ENCODE measurements at places on chromosomes 16 and 17.

DNA sequence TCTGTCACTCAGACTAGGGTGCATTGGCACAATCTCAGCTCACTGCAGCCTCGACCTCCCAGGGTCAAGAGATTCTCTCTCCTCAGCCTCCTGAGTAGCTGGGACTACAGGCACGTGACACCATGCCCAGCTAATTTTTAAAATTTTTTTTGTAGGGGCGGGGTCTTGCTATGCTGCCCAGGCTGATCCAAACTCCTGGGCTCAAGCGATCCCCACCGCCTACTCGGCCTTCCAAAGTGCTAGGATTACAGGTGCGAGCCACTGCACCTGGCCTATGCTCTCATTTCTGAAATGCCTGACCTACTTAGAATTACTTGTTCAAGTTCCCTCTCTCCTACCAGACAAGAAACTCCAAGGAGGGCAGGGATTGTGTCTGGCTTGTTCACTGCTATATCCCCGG, 5.1 kb upstream of the GP2 start:
- DNase-seq, result no peak

- DNase-seq, result no peak
These were observed 12.3 kb downstream of the CPNE2 start for GRCh38 chr16:57104706-57105105.

DNA sequence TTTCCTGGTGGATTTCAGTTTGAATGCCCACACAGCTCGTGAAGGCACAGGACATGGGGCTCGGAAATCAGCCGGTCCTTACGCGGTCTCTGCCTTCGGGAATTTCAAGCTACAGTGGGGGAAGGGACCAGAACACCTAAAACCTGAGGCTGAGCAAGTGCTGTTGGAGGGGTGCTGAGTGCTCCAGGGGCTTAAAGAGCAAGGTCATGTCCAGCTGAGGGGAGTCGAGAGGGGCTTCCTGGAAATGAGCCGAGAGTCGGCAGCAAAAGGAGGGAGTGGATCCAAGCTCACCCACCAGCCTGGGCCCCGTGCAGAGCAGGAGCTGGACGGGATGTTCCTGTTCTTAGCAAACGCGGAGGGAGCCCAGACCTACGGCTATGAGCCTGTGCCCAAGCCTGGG, 73.2 kb upstream of the RPL38 start:
- no peak for DNase-seq

GRCh38 chr16:51159296-51159695, 8.2 kb upstream of the SALL1 start:
- DNase-seq, result no peak

DNA sequence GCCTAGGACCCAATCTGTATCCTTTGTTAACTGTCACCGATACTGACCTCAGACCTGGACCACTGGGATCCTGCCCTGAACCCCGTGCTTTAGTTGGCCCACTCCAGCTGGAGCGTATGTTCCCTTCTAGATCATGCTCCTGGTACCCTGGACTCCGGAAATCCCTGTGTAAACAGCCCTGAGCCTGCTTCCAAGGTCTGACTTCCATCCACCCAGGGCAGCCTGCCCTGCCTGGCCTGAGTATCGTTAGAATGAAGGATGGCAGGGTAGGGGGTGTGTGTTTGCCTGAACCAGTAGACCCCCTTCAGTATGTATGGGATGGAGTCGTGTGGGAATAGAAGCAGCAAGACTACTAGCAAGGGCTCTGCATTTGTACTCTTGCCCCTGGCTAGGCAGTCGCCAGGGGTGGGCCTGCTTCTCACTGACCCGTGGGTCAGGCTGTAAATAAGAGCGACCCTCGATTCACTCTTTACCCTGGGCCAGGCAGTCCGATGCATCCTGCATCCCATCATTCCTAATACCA, 691 bp upstream of the TMEM98 start:
- DNase-seq, result no peak

GRCh38 chr17:8150194-8151119, 1.7 kb downstream of the PER1 start:
- no peak for DNase-seq

GRCh38 chr16:31874366-31875111, 932 bp downstream of the ZNF267 start:
- no peak for DNase-seq

GRCh38 chr17:70636517-70637133, 467.3 kb downstream of the KCNJ2 start:
- DNase-seq, result no peak

- no peak for DNase-seq
These were observed 100.0 kb downstream of the WWOX start for GRCh38 chr16:78199325-78200022.

All from SIG-M5 (cell line).